ENCODE measurements at places on chromosomes 7 and 10. TPM values are rescaled to one million over a fixed set of nuclear protein-coding genes. Genes with fewer than 3 reads are reported as not detected.

Gene NUDT5
- total RNA-seq = 79.3 TPM

Gene PNLIPRP3
- not detected for total RNA-seq

Gene ZNF33B
- 12.1 TPM for total RNA-seq

Gene CYP2C19
- 0.42 TPM for total RNA-seq

Gene ECHDC3
- total RNA-seq = 4.2 TPM

Gene ELMO1
- total RNA-seq = 113 TPM

Gene UNC5B
- total RNA-seq = 0.05 TPM

Gene ZMIZ2
- 113 TPM for total RNA-seq

Gene CLDN3
- not detected for total RNA-seq

Gene MYO1G
- 606 TPM for total RNA-seq

Measured in activated T-cell treated with anti-CD3 and anti-CD28 coated beads, Interleukin-2, amount 50 U/mL, for 72 hours (primary cell).